CD4-positive, alpha-beta T cell treated with Interleukin-15 for 4 hours (primary cell): ENCODE measurements at places on chromosomes 6 and 20.

- DNase-seq, result no peak
Observed at GRCh38 chr6:28005975-28006374, 48.9 kb downstream of the OR2B6 start.

- DNase-seq, result no peak
Observed at GRCh38 chr20:17228624-17229061, 1.8 kb downstream of the PCSK2 start.

- DNase-seq, result peak; percentile 83
Observed at GRCh38 chr6:135163440-135163738, 17.7 kb upstream of the MYB start.

DNA sequence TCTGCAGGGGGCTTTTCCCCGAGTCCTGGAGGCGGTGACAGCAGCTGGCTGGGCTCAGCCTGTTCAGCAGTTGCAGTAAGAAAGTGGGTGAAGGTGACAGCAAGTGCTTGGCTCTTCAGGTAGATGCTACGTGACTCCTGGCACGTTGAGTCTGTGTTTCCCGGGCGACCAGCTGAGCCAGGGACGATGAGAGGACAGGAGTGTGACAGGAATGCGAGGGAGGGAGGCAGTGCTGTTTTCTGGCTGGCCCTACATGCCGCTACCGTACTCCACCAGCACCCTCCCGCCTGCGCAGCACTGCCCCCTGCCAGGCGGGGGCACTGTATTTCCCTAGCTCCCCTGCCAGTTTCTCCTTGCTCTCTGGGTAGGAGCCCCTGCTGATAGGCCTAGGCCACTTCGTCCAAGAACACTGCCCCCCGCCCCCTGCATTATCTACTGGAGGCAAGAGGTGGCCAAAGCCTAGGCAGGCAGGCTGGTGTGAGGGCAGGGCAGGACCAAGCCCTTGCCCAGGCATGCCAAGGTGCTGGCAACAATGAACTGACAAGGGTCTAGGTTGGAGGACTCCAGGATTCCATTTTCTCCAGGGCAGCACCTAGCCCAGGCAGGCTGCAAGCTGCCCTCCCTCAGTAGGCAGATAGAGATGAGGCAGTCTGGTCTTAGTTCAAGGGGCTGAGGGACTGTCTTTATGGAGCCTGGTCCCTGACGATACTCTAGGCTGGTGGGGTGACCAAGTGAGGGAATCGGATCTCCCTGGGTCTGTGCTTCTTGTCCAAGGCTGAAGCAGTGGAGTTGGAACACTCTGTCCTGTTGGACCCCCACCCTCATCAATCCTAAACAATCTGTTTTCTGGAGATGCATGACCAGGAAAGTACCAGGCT lies 19.2 kb downstream of the MRPS18A start:
- peak; percentile 21 for DNase-seq

DNA sequence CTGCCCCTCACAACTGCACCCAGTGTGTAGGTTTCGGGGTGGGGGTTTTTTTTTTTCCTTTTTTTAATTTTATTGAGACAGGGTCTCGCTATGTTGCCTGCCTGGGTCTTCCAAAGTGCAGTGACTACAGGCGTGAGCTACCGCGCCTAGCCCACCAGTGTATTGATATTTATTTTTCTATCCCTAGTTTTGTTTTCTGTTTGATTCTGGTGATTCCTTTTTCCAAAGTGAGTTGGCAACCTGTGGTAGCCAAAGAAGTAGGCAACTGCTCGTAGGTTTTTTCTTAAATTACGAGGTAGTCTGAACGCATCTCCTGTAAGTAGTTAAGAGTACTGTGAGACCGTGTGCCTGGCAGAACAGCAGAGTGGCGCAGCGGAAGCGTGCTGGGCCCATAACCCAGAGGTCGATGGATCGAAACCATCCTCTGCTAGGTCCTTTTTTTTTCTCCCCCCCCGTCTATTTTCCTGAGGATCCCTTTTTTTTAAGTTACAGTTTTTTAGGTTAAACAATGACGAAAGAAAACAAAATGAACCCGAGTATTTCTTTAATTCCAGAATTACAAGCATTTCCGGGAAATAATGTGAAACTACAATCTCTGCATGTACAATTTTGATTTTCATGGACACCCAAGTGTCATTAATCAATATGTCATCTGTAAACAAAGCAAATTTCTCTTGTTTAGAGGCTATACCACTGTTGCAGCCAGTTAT lies 78.7 kb upstream of the BTN3A2 start:
- DNase-seq, result peak; percentile 83

GRCh38 chr6:52995913-52996645 lies 995 bp upstream of the GSTA4 start:
- DNase-seq, result peak; percentile 23

- no peak for DNase-seq
Observed at GRCh38 chr20:14937846-14938245, 600.4 kb upstream of the FLRT3 start.

DNA sequence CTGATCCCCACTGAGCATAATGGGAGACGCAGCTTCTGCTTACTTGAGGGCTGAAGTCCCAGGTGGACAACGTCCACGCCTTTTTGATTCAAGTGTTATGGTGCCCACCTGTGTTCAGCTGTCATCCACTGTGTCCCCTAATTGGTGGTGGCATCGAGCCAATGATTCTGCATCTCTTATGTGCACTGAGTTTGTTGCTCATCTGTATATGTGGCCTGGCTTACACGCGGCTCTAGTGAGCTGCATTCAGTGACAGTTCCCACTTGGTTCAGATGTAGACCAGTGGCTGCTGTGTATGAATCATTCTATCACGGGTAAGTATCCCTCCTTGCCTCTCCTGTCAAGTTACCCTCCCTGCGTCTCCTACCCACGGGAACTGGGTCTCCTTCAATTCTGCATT lies 131.2 kb upstream of the CLDN20 start:
- no peak for DNase-seq

DNA sequence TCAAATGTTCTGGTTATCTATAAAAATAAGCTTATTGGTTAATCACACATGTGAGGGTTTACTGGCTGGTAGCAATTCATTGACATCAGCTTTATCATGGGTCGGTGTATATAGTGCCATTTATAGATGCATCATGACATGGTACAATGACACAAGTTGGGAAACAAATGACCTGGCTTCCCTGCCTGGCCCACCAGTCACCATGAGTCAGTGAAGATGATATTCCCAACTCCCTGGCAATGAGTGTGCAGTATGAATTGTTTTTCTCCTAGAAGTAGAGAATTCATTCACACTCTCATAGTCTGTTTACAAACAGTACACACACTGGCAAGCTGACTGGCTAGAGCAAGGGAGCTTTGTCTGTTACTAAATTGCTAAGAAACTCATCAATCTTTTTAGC lies 37.2 kb upstream of the CALHM6 start:
- DNase-seq, result no peak

DNA sequence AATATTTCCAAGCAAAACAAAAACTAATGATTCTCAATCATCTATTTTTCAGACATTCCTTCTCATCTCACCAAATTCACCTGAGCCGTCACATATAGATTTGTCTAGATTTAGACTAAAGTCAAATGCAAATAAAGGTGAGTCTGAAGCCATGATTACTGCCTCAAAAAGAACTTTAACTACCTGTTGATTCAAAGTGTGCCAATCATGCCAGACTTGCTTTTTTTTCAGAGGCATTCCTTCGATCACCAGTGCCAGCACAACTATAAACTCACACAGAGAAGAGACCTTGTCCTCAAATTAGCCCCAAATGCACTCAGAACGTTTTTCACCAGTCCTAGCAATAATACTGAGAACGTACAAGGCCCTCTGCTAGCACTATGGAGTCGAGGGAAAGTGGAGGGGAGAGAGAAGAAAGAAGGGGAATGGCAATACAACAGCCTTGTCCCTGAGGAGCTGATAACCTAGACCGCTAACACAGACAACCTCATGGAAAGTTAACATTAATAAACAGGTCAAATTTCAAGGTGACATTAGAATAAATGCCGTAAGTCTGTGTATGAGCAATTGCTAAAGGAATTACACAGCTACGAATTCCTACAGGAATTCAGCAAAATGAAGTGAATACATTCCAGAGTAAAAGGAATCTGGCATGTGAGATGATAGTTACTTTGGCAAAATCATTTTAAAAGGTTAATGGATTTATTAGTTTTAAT lies 60.9 kb downstream of the EPB41L2 start:
- DNase-seq, result no peak

DNA sequence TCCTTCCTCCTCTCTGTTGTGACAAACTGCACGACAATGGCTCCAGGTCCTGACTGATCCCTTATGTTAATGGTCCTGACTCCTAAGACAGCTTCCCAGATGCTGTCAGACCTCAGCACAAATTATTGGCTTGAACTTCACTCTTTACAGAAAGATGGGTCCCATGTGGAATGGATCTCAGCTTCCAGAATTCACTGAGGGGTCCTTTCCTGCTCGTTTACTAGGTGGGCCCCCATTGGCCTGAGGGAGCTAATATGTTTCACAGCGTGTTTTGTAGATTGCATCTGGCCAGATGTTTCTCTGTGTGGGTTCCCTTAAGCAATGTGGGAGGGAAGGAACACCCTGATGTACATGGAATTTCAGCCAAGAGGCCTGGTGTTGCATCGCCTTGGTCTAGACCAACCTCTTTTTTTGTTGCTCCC lies 826.6 kb downstream of the MAFB start:
- DNase-seq, result no peak

DNA sequence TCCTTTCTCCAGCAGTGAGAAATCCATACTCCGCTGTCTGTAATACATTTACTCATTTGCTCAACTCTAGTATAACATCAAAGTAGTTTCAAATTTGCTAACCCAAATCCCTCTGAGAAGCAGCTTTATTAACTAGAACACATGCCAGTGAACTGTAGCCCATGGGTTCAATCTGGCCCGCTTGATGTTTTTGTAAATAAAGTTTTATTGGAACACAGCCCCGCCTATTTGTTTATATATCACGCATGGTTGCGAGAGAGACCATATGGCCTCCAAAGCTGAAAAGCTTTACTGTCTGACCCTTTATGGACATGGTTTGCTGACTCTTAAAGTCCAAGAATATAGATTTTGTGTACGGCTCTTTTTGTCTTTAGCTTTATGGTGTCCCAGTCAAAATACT lies 32.2 kb downstream of the CDYL start:
- no peak for DNase-seq

GRCh38 chr6:55511122-55511800 lies 67.7 kb downstream of the HMGCLL1 start:
- no peak for DNase-seq
